Lower lobe of right lung (tissue), 2 donors: ENCODE measurements at places on chromosomes 3 and 15. TPM values are rescaled to one million over a fixed set of nuclear protein-coding genes. Genes with fewer than 3 reads are reported as not detected.

The PGBD4 gene
- total RNA-seq: 1.5 TPM

The OIP5 gene
- 0.62 TPM for total RNA-seq

The FOXL2NB gene
- not detected for total RNA-seq

The CCDC39 gene
- 2.2 TPM for total RNA-seq

The TMEM45A gene
- total RNA-seq: 17.2 TPM

The LHFPL4 gene
- not detected for total RNA-seq

The SEMA3B gene
- total RNA-seq: 77.6 TPM

The MBD4 gene
- 38.8 TPM for total RNA-seq

The IL17RB gene
- total RNA-seq: 18.4 TPM

The ATP13A5 gene
- 2.0 TPM for total RNA-seq

The EPHA3 gene
- 1.4 TPM for total RNA-seq

The CRABP1 gene
- total RNA-seq: not detected

The CIAO2A gene
- 56.3 TPM for total RNA-seq

The TPRG1 gene
- 23.4 TPM for total RNA-seq

The ARNT2 gene
- total RNA-seq: 11.4 TPM

The LMAN1L gene
- total RNA-seq: not detected

The C3orf49 gene
- not detected for total RNA-seq

The LRTM1 gene
- total RNA-seq: not detected

The CCRL2 gene
- total RNA-seq: 23.5 TPM

The NRROS gene
- total RNA-seq: 20.7 TPM

The OXSR1 gene
- 29.2 TPM for total RNA-seq

The IQGAP1 gene
- total RNA-seq: 265 TPM

The PDE8A gene
- total RNA-seq: 49.2 TPM

The CCDC174 gene
- 18.2 TPM for total RNA-seq

The CHRNA3 gene
- 1.3 TPM for total RNA-seq

The SLC22A13 gene
- 0.32 TPM for total RNA-seq

The PTH1R gene
- 14.5 TPM for total RNA-seq

The GASK1A gene
- total RNA-seq: 5.9 TPM

The DUOX1 gene
- 317 TPM for total RNA-seq

The CTXN2 gene
- total RNA-seq: not detected

The ISLR gene
- 24.0 TPM for total RNA-seq

The RNF7 gene
- 69.3 TPM for total RNA-seq

The STRIT1 gene
- total RNA-seq: not detected

The CD80 gene
- total RNA-seq: 8.6 TPM

The RGMA gene
- total RNA-seq: 9.7 TPM

The ETV5 gene
- 65.5 TPM for total RNA-seq

The CYP1A1 gene
- 0.38 TPM for total RNA-seq

The PLSCR4 gene
- total RNA-seq: 63.5 TPM

The BCL2A1 gene
- 124 TPM for total RNA-seq

The CLRN1 gene
- not detected for total RNA-seq

The LYZL4 gene
- not detected for total RNA-seq

The FBXO40 gene
- total RNA-seq: 0.09 TPM

The CEMIP gene
- total RNA-seq: 7.3 TPM

The NGLY1 gene
- total RNA-seq: 34.1 TPM

The SSUH2 gene
- total RNA-seq: not detected
